Mesendoderm (in vitro differentiated cells): ENCODE measurements at places on chromosomes 7 and 10.
A peak's percentile ranks its signal among the peaks of the same experiment; 100 is the strongest.

- no peak for DNase-seq
Observed at GRCh38 chr7:72403458-72404076, 8.6 kb downstream of the CALN1 start.

GRCh38 chr10:87658858-87659555 is 671 bp upstream of the PAPSS2 start:
- DNase-seq: peak; percentile 92

GRCh38 chr10:77448226-77448625 is 189.4 kb downstream of the KCNMA1 start:
- no peak for DNase-seq

GRCh38 chr10:128873411-128874054 is 593.5 kb upstream of the MGMT start:
- DNase-seq: no peak

- peak; percentile 45 for DNase-seq
Observed at GRCh38 chr10:120436439-120437112, 20.5 kb upstream of the PLPP4 start.

DNA sequence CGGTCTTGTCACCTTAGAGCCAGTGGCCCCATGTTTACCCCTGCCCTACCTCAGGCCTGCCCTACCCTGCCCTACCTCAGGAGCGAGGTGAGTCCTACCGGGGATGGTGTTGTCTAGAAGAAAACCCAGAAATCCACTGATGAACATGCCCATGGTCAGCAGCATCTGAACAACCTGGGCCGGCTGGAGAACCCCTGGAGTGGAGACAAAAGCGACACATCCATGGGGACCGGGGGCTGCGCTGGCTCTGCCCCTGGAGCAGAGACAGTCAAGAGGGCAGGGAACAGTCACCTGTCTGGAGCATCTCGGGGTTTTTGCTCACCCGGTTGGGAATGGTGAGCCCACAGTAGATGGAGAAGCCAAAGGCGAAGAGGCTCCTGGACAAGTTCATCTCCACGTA is 36.3 kb downstream of the STRA8 start:
- DNase-seq: no peak

GRCh38 chr10:109696981-109697775 is 226.1 kb downstream of the XPNPEP1 start:
- no peak for DNase-seq

- peak; percentile 42 for DNase-seq
Observed at GRCh38 chr10:88389456-88389855, 193.7 kb downstream of the RNLS start.

DNA sequence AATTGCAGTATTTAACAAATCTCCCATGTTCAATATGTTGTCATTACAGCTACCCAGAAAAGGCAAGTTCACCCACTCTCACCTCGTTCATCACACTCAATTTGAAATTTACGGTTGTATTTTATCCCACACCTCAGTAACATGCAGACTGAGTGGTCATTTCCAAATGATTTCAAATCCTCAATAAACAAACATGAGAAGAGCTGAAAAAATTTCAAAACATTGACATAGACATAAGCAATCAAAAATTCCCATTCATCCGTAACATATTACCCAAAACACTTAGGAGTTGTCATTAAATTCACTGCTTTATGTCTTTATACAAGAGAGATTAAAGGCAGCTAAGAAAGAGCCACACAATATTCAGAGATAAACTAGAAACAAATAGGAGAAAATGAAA is 61.7 kb upstream of the NEBL start:
- no peak for DNase-seq

GRCh38 chr10:100866575-100867098 is 46.1 kb upstream of the SLF2 start:
- peak; percentile 56 for DNase-seq

- peak; percentile 71 for DNase-seq
Observed at GRCh38 chr7:158495786-158496185, 91.8 kb downstream of the PTPRN2 start.

GRCh38 chr10:99660662-99661376 is 1.5 kb downstream of the ENTPD7 start:
- DNase-seq: peak; percentile 10

DNA sequence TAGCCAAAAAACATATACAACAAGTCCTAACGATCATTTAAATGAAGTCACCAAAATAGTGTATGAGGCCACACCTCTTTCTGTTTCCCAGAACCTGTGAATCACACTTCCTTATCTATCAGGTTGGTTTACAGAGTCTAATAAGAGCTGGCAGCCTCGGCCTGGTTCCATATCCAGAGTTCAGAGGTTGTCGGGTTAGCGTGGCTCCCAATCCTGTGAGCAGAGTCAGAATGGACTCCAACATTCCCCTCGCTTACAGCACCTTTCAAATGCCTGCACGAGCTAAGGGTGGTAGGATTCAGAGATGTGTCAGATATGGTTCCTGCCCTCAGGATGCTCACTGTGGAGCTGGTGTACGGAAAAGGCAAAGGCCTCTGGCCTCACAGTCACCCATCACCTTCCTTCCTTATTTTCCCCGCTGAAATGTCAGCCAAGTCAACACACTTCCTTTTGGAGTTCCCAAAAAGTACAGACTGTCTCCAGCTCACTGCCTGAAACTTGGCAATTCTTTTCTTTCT is 6.0 kb downstream of the IL15RA start:
- DNase-seq: no peak
